ENCODE measurements at places on chromosomes 1 and 21.

- DNase-seq = no peak
Measured at GRCh38 chr1:18666317-18666920, 35.8 kb downstream of the PAX7 start.

GRCh38 chr1:31981972-31982371 lies 31.7 kb upstream of the KHDRBS1 start:
- DNase-seq = no peak

DNA sequence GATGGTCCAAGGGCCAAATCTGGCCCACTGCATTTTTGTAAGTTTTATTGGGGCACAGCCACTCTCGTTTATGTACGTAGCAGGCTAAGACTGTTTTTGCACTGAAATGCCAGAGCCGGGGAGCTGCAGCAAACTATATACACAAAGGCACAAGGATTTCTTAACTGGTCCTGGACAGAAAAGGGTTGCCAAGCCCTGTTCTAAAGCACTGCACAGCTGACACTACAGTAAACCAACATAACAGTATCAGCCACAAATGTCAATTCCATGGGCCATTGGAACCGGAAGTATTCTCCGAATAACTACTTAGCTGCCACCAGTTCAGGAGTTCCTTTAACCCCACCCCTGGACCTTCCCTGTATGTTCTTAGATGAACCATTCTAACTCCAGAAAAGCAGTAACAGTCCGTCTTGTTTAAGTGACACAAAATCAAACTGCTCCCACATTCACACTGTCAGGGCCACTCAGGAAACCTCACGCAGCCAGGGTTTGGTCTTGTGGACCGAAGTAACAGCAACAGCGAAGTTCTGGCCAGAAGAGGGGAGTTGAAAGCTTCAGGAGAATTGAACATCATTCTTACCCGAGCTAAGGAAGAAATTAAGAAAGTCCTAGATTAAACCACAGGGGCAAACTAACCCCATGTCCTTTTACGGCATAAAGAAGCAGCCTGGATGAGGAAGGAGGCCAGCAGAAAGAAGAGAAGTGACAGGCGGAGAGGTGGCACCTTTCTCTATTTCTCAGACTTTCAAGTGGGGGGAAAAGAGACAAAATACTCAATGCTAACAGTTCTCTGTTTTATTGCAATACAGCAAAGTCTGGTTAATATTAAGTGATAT lies 49.2 kb downstream of the COQ8A start:
- no peak for DNase-seq

- DNase-seq = peak; percentile 92
Measured at GRCh38 chr21:35048706-35049617, at the start of gene RUNX1. TSS of gene RUNX1 (minus strand) at chr21:35049302.

- no peak for DNase-seq
Measured at GRCh38 chr1:109186733-109187086, 27.0 kb upstream of the SARS1 start.

DNA sequence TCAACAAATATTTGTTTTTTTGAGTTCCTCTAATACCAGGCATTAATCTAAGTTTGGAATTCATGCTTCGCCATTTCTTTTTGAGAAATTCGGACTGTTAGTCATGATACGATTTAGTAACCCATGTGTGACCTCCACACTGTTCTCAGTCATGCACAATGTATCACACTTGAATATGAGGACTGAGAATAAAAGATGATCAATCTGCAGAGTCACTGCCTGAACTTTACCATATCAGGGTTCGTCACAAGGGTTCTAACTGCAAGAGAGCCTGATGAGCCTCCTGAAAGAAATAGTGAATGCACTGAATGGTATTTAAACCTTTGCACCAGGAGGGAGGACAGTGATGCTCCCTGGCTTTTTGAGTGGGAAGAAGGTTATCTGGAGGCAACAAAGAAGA lies 10.9 kb upstream of the FASLG start:
- no peak for DNase-seq

GRCh38 chr21:17402937-17403336 lies 109.9 kb upstream of the CXADR start:
- DNase-seq = no peak

GRCh38 chr1:99131546-99131945 lies 126.9 kb upstream of the PLPPR5 start:
- no peak for DNase-seq

DNA sequence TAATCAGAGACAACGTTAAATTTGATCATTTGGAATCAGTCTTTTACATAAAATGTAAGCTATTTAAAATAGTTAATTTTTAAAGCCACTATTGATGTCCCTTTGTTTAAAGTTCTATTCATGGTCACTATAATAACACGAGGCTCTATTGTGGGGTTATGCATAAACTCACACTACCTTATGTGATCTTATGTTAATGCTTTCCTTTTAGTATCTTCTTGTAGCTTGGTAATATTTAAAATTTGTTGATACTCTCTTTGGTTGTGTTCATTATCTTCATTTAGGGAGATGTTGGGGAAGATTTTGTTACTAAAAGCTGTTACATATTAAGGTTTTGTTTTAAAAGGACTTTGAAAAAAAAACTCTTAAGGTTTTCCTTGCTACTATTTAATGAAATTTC lies 1.2 kb downstream of the B3GALT2 start:
- no peak for DNase-seq
